ENCODE measurements at places on chromosomes 7 and 10. TPM values are rescaled to one million over a fixed set of nuclear protein-coding genes. Genes with fewer than 3 reads are reported as not detected.

GRCh38 chr7:56007167-56007652 lies 42.8 kb downstream of the NIPSNAP2 start:
- DNase-seq, result no peak

- no peak for DNase-seq
These were observed 42.5 kb downstream of the C7orf25 start for GRCh38 chr7:42869131-42870020.

GRCh38 chr10:60573336-60573735 lies 183.7 kb upstream of the ANK3 start:
- no peak for DNase-seq

GRCh38 chr10:93917821-93918220 lies 24.0 kb downstream of the SLC35G1 start:
- no peak for DNase-seq

The MNX1 gene
- total RNA-seq, result 0.10 TPM

GRCh38 chr10:34205452-34205851 lies 609.6 kb downstream of the PARD3 start:
- DNase-seq, result no peak

DNA sequence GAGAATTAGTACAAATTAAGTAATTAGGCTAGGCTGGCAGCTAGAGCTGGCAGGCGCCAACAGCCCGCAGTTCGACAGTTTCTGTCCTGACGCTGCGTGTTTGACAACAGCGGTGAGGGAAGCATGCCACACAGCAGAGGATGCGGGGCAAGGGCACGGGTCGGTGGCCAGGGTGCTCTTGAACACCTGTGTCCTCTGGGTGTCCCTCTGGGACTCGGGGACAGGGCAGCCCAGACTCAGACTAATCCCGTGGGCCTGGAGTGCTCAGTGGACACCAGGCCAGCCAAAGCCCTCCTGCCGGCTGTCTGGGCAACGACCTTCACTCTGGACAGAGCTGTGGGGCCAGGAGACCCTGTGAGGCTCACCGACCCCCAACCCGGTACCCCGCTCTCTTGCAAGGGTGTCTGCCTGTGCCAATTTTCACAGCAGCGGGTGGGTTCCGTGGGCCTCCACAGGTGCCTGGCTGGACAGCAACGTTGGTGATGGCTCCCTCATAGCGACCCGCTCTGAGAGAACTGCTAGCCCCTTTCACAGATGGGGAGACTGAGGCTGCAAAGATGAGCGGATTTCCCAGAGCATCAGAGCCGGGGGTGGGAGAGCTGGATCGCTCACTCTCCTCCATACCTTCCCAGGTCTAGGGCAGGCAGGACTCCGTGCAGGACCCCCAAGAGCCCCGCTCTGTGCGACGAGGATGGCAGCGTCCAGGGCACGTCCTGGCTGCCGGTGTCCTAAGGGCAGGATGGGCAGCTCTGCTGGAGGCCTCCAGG lies 48.5 kb downstream of the FOXL3 start:
- no peak for DNase-seq

The CDH23 gene
- not detected for total RNA-seq

DNA sequence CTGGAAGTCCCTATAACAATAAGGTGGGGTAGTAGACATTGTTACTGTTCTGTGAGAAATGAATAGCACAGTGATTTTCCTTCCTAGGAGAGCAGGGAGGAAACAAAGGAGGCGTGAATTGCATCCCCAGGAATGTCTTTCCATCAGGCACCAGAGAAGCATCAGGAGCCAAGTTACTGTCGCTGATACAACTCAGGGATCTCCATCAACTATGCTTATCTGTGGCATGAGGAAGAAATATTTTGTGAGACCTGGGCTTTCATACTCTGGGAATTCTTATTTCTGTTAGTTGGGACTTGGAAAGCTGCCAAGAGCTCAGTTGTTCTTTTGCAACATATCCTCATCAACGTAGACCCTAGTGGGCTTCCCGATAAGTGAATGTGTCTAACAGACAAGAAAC lies 622.3 kb downstream of the SUGCT start:
- no peak for DNase-seq

GRCh38 chr7:108794466-108794865 lies 224.8 kb downstream of the DNAJB9 start:
- DNase-seq, result no peak

The LIPF gene
- total RNA-seq, result 0.18 TPM

DNA sequence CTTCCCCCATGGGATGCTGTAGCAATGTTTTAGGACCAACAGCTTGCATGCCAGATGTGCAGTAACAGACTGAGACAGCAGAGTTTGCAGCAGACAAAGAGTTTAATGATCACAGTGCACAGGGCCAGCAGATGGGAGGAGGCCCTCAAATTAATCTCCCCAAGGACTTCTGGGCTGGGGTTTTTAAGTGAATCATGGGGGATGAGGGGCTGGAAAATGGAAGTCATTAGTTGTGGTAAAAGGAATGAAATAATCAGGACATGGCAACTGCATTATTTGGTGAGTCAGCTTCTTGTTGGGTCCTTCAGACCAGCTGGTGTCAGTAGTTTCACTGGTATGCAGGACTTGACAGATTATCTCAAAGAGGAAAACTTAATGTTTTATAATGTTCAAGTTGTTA lies 12.6 kb upstream of the NRBF2 start:
- no peak for DNase-seq

- DNase-seq, result peak; percentile 68
These were observed 178.8 kb downstream of the REEP3 start for GRCh38 chr10:63699785-63700613.

The SEMA3E gene
- 1.2 TPM for total RNA-seq

DNA sequence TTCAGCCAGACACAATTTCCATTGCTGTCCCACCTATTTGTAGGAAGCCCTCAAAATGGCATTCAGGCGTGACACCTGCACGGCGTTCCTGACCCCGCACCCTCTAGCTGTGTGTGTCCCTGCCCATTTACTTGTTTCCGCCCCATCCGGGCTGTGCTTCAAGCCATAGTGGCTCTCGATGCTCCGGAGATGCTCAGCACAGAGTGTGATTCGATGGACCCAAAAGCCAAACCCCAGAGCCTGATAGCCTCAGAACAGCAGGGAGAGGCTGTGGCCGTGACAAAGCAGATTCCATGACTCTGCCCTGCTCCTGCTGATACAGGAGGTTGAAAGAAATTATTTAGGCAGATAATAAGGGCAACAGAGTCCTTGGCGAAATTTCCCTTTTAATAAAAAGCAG lies 13.4 kb downstream of the BUD31 start:
- no peak for DNase-seq

- DNase-seq, result no peak
These were observed 15.6 kb downstream of the HIBADH start for GRCh38 chr7:27647046-27647445.

- DNase-seq, result no peak
These were observed 41.9 kb downstream of the WIPI2 start for GRCh38 chr7:5231811-5232484.

The ACBD7 gene
- not detected for total RNA-seq

GRCh38 chr7:4873071-4873944 lies 10.2 kb downstream of the RADIL start:
- DNase-seq, result no peak

DNA sequence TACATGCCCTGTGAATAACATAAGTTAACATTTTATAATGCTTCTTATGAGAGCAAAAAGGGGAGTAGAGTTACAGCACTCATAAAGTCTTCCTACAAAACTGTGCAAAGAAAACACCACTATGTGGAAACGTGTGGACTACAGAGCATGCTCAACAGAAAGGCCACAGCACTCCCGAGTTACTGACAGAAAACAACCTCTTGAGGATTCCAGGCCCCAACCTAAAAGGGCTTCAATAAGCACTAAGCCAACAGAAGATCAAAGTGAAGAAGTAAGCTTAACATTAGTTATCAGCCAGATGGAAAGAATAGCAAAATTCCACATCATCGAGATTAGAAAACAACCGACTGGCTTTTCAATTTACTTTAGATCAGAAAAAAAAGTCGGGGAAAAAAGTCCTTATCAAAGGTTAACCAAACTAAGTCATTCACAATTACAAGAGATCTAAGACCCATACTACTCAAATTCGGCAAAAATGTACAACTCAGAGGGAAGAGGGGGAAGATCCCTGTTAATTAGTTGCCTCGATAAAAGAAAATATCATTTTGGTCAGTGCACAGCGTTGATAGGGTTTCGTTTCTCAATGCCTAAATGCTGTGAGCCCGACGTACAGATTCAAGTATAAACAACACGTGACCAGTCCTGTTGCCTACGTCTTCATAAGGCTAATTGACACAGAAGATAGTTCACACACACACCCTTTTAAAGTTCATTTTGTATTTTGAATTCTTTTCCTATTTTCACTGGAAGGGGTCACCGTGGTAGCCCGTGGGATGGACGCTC lies 1.4 kb downstream of the KBTBD2 start:
- no peak for DNase-seq

The HKDC1 gene
- 0.58 TPM for total RNA-seq

- no peak for DNase-seq
These were observed 22.5 kb upstream of the REEP3 start for GRCh38 chr10:63498665-63499064.

DNA sequence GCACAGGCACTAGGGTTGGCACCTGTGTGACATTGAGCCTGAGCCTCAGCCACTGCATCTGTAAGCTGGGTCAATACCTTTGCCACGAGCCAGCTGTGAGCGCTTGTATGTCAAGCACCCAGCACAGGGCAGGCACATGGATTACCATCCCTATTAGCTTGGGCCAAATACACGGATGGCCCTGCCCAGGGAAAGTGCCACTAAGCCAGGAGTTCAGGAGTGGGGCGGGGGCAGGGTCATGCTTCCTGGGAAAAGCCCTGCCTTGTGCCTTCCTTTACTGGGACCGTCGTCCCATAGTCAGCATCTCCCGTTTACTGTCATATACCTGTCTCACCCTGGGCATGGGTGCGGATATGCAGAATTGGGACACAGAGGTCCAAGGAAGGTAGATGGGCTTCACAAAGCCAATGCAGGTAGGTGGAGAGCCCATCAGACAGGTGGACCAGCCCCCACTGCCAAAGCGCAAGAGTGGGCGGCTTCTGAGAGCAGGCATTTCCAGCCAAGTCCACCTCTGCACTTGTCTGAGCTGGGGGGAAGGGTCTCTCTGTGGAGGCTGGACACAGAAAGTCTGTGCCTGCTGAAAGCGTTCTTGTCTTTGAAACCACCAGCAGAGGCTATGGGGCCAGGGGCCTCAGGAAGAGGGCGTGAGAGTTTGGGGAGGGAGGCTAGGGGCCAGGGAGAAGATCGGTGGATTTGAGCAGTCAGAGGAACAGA lies 72.6 kb downstream of the VWA2 start:
- DNase-seq, result no peak

GRCh38 chr7:113256883-113257531 lies 138.7 kb upstream of the SMIM30 start:
- DNase-seq, result no peak

DNA sequence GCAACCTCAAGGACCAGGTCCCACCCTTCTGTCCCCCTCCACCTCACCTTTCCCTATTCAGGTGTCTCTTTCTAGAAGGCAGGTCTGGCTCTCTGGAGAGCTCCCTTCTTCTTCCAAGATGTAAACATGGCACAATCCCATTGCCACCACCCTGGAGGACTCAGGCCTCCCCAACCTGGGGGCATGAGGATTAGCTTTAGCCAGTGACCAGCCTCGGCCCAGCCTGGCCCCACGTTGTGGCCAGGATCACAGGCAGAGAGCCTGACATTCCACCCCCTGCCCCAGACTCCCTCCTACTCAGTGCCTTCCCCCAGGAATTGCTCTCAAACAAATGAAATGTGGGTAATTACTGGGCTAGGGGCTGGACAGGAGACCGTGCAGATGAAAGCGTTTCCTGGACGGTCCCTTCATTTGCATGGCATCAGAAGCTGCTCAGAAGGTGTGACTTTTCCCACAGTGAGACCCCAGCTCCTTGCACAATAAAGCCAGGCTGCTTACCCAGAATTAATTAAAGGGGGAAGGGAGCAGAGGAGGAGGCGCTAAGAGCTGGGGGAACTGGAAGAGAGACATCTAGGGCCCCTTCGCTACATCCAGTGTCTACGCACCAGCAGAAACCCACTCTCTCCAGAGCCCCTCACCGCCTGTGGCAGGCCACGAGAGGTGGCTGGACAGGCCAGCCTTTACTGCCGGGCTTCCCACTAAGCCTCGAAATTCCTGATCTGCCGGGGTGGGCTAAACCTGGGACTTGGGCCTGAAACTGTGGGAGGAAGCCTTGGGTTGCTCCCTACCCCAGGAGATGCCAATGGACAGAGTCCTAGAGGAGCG lies 7.7 kb downstream of the FGF8 start:
- DNase-seq, result no peak

- no peak for DNase-seq
These were observed 840.8 kb downstream of the GRM8 start for GRCh38 chr7:126411821-126412383.

GRCh38 chr10:77711683-77712049 lies 74.1 kb upstream of the KCNMA1 start:
- no peak for DNase-seq

The ITGB1 gene
- total RNA-seq, result 1,812 TPM

DNA sequence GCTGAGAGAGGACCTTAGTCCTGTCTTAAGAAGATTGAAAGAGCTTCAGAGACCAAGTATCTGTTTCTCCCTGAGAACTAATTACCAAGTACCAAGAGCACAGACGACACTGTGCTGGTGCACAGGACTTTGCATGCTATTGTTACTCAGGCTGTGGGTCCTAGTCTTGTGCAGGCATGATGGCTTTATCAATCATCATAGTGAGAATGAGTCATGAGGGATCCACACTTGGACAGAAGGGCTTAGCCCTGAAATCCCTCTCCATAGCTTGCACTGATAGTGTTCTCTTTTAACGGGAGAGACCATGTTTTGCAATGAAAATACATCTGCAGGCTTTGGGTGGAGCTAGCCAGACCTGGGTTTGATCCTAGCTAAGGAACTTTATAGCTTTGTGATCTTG lies 93.3 kb downstream of the SORCS3 start:
- DNase-seq, result no peak
